ENCODE measurements at places on chromosomes 16 and 17.
A peak's percentile ranks its signal among the peaks of the same experiment; 100 is the strongest.

DNA sequence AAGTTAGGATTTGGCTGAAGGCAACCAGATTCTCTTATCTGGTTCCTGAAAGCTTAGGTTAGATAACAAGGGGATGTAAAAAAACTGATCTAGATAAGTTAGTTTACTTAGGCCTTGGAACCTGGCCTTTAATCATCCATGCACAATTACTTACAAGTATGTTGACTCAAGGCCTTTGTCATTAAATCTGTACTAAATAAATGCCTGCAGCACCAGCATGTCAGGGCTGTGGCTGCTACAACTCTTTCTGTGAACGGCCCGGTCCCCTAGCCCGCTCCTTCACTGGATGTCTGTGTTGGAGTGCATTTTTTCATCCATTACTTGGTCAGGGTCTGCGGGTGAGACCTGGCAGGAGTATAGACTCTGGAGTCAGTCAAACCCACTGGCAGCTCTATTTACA lies 48.4 kb upstream of the ALDH3A1 start:
- DNase-seq, result no peak

DNA sequence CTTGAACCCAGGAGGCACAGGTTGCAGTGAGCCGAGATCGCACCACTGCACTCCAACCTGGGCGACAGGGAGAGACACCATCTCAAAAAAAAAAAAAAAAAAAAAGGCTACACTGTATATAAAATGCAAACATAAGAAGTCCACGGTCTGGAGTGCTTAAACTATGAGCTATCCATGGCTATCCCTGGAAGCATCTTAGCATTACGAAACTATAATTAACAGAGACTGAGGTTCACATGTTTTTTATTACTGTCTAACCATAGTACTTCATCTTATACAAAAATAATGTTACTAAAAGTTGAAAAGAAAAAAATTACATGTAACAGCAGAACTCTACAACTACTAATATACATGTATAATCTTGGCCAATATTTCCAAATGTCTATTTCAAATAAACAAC lies 32.8 kb downstream of the HELZ start:
- no peak for DNase-seq

DNA sequence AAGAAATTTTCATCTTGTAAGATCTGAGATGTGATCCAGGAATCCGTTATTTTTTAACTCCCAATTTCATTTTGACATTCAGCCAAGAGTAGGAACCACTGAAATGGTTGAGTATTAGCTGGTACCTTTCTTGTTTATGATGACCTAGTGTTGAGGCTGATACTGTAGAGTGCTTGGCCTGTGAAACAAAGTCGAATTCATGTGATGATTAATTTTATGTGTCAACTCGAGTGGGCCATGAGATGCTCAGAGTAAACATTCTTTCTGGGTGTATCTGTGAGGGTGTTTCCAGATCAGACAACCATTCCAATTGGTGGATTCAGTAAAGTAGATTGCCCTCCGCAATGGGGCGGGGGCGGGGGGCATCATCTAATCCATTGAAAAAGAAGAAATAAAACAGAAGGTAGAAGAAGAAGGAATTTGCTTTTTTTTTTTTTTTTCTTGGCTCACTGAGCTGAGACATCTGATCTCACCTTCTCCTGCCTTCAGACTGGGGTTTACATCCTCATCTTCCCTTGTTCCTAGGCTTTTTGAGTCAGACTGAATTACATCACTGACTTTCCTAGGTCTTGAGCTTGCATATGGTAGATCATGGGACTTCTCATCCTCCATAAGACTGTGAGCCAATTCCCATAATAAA lies 264.6 kb upstream of the KCNJ16 start:
- no peak for DNase-seq

DNA sequence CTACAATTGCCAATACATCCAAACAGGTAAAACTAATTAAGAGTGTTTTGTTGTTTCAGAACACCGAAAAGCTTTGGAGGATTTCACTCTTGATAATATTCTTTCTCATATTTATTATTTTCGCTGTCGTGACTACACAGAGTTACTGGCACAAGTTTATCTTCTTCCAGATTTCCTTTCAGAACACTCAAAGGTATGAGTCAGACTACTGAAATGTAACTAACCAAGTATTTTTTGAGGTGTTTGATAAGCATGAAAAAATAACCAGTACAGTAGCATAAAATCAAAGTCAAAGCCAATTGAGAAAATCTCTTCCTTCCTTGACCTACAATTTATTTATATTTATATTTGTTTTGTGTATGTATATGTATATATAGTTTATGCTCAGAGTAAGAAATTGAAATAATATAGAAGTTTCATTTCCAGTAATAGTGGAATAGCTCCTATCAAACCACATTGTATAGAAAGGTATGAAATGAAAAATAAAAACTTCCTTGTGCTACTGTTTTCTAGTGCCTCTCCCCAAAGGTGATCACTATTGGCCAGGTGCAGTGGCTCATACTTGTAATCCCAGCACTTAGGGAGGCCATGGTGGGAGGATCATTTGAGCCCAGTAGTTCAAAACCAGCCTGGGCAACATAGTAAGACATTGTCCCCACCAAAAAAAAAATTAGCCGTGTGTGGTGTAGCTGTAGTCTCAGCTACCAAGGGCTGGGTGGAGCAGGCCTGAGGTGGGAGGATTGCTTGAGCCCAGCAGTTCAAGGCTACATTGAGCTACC lies 10.9 kb downstream of the RAD51C start:
- no peak for DNase-seq

DNA sequence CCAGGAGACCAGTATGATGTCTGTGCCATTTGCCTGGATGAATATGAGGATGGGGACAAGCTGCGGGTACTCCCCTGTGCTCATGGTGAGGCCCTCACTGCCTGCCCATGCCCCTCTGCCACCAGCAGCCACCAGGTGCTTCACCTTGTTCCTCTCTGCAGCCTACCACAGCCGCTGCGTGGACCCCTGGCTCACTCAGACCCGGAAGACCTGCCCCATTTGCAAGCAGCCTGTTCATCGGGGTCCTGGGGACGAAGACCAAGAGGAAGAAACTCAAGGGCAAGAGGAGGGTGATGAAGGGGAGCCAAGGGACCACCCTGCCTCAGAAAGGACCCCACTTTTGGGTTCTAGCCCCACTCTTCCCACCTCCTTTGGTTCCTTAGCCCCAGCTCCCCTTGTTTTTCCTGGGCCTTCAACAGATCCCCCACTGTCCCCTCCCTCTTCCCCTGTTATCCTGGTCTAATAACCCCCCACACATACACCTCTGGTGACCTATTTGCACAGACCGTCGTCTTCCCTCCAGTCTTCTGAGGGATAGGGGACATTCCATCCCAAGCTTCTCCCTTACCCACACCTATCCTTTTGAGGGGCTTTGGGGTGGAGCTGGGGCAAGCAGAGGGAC lies 3.7 kb downstream of the PFN1 start:
- DNase-seq, result no peak

GRCh38 chr17:18257982-18258355 lies 569 bp downstream of the FLII start:
- peak; percentile 26 for DNase-seq

GRCh38 chr16:15051387-15051951 lies 4.4 kb downstream of the NTAN1 start:
- DNase-seq, result no peak

- no peak for DNase-seq
Measured at GRCh38 chr16:85278839-85279238, 166.6 kb upstream of the CIBAR2 start.

DNA sequence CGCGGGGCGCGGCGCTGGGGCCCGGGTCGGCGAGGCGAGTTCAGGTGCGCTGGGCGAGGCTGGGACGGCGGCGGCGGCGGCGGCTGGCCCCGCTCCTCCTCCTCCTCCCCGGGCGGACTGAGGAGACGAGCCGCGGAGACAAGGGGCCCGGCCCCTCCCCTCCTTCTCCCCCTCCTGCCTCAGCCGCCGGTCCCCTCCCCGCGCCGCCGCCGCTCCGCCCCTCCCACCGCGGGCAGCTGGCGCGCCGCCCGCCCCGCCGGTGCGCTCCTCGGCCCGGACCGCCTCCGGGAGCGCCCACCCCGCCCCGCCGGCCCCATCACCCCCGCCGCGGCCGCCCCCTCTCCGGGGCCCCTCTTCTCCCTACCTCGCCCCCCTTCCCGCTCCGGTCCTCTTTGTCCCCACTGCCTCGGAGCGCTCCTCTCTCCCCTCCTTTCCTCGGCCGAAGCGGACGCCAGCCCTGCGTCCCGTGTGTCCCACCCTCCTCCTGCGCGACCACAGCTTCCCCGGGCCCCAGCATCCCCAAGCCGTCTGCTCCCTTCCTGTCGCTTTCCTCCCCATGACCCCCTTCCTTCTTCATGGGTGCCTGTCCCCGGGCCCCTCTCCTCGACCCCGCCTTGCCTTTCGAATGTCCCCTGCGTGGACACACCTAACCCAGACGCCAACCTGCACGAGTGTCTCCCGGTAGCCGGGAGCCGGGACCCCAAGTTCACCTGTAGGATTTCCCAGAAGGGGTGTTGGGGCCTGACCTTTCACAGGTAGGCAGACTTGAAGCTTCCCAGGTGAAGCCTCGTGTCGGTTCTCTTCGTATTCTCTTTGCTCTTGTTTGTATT lies at the start of gene TOX3:
TSS of gene TOX3 (minus strand) at position 140 of the 830 bp plus-strand sequence. CDS start 420 bp downstream, outside the sequence.
- DNase-seq, result no peak

GRCh38 chr17:48386826-48387225 lies 43.2 kb downstream of the SKAP1 start:
- no peak for DNase-seq

DNA sequence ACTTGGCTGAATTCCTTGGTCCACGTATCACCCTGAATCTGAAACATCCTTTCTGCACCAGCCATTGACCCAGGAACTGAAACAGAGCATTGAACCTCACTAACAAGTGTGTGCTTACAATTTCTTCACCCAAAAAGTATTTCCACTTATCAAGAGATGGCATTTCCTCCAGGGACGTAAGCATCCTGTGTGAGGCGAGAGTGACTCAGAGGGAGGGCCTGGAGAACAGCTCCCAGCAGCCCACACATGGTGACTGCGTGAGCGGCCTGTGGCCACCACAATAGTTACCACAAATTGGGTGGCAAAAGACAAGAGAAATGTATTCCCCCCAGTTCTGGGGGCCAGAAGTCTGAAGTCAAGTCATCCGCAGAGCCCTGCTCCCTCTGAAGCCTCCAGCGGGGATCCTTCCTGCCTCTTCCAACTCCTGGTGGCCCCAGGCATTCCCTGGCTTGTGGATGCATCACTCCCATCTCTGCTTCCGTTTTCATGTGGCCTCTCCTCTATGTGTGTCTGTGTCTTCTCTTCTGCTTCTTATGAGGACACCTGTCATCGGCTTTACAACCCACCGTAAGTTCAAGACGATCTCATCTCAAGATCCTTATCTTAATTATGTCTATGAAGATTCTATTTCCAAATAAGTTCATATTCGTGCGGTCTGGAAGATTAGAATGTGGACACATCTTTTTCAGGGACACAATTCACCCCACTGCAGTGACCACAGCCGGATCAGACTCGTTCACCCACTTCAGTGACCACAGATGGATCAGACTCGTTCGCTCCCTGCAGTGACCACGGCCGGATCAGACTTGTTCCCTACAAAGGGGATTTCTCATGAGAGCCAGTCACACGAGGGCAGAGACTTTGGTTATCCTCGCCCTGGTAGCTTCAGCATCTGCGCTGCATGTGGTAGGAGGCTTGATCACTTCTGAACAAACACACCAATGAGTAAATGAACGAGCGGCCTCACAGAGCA lies 122.6 kb upstream of the FOXF1 start:
- DNase-seq, result no peak

DNA sequence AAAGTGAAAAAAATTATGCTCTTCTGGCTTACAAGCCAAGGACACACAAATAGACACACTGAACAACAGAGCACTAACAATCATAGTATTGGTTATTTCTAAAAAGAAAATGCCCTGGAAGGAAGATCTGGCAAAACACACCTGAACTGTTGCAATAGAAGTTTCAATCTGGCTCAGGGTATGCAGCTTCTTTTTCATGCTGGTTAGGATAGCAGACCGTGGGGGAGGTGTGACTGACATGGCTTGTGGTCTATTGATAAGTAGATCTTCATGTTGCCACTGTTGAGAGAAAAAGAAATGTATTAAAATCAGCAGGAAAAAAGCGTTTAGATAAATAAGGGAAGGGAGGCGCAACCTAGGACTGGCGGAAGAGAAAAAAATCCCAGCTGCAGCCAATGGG lies 26.5 kb upstream of the ARL6IP1 start:
- no peak for DNase-seq

DNA sequence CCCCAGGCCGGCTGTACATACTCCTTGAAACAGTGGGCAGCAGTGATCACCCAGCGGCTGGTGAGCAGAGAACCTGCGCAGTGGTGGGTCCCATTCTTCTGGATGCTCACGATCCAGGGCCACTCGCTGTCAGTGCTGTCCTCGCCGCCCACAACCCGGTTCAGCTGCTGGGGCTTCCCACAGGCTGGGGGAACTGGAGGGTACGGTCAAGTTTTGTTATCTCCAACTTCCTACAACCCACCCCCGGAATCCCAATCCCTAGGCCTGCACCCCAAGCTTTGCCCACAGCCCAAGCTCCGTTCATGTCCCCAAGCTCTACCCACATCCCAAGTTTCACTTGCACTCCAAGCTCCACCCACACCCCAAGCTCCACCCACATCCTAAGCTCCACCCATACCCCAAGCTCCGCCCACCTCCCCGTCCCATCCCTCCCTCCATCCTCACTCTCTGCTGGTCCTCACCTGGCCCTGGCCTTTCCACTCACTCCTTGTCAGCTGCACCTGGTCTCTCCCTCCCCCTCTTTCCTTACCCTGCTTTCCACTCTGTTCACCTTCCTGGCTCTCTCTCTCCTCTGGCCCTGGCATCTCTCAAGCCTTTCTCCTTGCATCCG lies 1.8 kb downstream of the PRSS22 start:
- DNase-seq, result no peak

- no peak for DNase-seq
Measured at GRCh38 chr17:56298846-56299245, 145.6 kb downstream of the ANKFN1 start.

- no peak for DNase-seq
Measured at GRCh38 chr16:51621610-51622009, 470.5 kb upstream of the SALL1 start.

DNA sequence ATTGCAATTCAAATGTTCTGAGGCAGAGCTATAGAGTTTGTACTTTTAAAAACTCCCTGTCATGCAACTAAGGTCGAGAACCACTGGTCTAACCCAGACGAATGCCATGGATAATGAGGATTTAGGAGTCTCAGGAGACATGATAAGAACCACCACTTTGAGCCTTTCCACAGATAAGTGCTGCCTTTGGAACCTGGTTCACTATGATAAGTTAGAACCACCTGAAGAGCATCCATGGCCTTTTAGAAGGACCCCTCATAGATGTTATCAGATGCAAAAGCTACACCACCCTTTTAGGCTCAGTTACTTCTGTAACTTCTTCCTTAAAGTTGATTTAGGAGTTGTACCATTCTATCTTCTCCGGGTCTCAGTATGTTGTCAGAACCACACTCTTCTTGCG lies 350.6 kb upstream of the CCL2 start:
- DNase-seq, result no peak

GRCh38 chr17:76556765-76557367 lies 17.0 kb downstream of the PRCD start:
- no peak for DNase-seq

DNA sequence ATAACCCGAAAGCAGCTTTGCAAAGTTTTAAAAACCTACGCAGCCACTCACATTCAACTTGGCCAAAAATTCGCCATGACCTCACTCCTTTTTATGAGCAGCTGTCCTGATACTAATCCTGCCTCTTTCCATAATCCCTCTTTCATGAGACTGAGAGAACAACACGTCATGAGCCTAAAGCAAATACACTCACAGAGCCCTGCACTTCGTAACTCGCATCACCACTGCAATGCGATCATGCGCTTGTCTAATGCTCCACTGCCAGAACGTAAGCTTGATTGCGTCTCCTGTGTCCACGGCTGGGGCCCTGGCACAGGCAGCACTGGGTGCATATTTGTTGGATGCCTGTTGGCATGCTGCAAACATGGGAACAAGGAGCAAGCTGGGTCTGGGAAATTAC lies 36.2 kb downstream of the CDRT4 start:
- DNase-seq, result no peak

All from CD4-positive, alpha-beta T cell treated with Interleukin-6 at 100 ng/mL for 8 hours (primary cell).